ENCODE measurements at places on chromosomes 5 and 9.

- no peak for DNase-seq
Measured at GRCh38 chr5:169051351-169051750, 249.6 kb downstream of the SLIT3 start.

DNA sequence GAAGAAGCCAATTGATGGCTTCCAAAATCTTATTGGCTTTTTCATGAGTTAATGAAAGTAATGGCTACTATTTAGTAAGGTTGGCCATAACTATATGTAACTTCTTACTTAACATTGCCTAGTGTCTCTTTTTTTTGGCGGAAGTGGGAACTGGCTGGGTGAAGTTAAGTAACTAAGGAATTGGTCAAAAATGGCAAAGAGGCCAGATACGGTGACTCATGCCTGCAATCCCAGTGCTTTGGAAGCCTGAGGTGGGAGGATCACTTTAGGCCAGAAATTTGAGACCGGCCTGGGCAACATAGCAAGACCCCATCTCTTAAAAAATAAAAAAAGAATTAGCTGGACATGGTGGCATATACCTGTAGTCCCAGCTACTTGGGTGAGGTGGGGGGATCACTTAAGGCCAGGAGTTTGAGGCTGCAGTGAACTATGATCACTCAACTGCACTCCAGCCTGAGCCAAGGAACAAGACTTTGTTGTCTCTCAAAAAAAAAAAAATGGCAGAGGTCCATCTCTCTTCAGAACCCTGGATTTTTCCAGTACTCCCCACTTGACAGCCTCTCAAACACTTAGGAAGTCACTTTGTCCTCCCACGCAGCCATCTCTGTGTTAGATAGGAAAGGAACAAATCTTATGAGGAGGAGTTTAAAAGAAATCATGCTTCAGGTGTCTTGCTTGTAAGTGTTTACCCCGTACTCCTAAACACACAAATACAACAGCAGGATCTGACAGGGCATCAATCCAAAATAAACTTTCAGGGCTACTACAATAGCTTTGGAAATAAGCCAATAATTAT lies 75.7 kb downstream of the TEK start:
- DNase-seq, result no peak

GRCh38 chr9:110343551-110343950 lies 5.9 kb upstream of the TXNDC8 start:
- no peak for DNase-seq

- DNase-seq, result no peak
Measured at GRCh38 chr9:32672469-32672868, 37.0 kb upstream of the TAF1L start.

GRCh38 chr9:20319241-20319640 lies 303.1 kb downstream of the MLLT3 start:
- no peak for DNase-seq

GRCh38 chr5:159017786-159018185 lies 81.9 kb downstream of the EBF1 start:
- DNase-seq, result no peak

DNA sequence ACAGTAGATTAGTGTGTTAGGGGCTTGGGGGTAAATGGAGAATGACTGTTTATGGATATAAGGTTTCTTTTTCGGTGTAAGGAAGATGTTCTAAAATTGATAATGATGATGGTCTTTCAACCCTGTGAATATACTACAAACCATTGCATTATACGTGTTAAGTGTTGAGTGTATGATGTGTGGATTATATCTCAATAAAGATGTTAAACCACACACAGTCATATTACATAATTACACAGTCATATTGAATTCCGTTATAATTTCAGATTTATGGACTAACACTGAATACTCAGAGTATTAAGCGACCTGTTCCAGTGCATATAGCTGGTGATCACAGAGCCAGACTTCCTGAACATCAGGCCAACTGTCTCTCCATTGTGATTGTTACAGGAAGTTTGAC lies 68.1 kb downstream of the F2RL2 start:
- no peak for DNase-seq

DNA sequence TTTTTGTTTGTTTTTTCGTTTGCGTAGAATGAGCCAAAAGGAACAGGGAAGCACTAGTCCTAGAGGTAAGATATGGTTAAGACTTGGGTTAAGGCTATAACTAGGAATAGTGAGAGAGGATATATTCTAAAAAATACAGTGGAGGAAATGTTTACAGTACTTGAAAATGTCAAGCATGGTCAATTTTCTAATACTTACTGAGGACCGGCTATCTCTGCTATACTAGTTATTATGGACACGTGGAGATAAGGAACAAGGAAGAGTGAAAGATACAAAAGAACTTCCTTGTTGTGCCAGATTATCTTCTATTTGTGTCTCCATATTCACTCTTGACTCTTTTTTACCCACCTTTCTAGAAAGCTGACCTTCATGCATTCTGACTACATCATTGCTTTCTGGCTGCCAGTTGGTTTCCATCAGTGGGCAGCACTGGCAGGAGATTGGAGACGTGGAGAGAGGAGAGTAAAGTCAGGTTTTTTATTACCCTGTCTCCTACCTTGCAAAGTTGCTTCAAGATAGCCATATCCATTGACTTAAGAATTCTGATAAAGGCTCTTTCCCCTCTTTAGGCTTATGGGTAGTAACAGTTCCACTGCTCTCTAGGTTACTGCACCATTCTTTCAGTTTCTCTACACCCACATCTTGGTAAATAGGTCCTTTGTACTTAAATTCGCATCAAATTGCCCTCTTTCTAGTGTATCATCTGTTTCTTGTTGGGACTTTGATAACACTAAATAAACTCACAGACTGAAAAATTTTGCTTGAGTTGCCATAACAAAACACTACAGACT lies 9.0 kb upstream of the RFX3 start:
- DNase-seq, result no peak

DNA sequence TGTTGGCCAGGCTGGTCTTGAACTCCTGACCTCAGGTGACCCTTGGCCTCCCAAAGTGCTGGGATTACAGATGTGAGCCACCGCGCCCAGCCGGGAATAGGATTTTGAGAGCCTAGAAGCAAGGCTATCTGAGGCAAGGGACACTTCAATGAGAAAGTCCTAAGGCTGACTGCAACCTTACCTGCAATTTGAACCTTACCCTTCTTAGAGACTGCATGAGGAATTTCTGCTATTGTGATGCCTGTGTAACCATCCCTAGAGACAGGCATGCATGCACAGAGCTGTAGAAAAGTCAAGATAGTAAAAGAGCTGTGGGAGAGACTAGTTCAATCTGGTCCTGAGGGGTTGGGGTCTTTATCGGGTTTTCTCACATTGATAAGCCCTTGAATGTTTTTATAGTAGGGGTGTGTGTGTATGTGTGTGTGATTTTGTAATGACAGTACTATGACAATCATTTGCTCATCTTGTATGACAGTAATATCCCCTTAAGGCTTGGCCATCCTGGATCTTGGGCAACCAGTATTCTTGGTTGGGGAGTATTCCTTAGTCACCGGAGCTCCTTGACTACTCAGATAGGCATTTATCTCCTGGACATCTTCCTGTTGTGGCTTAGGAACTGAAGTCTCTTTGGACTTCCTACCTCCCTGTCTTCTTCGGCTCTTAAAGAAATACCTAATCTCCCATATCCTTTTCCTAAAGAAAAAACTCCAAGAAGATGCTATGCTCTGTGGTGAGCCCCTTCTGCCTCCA lies 11.2 kb downstream of the DNAJB5 start:
- no peak for DNase-seq

GRCh38 chr5:58407042-58407719 lies 52.7 kb downstream of the PLK2 start:
- DNase-seq, result no peak

- DNase-seq, result no peak
Measured at GRCh38 chr9:131960851-131961495, 118.7 kb downstream of the MED27 start.

DNA sequence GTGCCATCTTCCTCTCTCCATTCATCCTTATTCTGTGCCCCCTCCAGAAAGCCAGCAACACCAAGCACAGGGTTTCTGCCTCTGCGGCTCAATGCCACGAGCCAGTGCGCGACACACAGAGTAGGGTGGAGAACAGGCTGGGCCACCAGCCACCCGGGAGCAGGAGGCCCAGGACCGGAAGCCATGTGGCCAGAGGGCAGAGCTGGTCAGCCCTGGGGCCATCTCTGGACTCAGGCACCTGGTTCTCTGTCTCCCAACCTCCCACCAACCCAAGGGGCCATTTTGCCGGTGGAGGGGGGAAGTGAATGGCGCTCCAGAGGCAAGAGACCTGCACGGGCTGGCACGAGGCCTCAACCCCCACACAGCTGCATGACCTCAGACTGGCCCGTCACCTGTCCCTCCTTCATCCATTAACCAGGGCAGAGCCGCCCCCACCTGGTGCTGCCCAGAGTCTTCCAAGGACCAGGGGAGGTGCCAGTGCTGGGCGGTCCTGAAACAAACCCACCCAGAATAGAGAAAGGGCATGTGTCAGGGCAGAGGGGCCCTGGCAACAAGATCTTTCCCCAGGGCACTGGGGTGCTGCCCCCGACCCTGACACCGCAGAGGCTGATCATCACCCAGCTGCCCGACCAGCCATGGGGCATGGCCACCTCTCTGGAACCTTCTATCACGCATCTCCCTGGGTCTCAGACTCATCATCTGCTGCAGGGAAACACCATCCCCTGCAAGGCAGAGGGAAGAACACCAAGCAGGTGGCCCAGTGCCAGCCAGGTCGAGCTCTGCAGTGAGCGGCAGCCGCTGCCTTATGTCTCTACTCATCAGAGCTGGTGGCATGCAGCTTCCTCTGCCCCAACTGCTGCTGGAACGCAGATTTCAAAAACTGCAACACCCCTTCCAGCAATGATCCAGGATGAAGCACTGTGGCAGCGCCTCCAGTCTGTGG lies 11.9 kb downstream of the VAV2 start:
- DNase-seq, result no peak

GRCh38 chr5:153891394-153891793 lies 147.3 kb downstream of the FAM114A2 start:
- DNase-seq, result no peak

DNA sequence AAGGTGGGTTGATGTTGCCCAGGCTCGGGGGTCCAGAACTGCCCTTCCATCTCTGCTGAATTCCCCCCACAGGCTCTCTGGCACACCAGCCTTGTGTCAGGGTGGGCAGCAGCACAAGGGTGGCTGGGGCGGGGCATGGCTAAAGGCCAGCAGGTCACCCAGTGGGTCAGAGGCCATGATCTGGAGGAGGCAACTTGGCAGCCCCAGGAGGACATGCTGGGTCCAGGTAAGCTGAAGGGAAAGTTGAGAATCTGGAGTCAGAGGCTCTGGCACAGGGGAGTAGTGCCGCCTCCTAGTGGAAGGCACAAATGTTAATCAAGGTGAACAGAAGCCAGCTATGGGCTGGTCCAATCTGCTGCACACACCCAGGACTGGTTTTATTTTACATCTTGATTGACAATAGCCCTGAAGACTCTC lies 6.2 kb downstream of the TMEM8B start:
- DNase-seq, result no peak

DNA sequence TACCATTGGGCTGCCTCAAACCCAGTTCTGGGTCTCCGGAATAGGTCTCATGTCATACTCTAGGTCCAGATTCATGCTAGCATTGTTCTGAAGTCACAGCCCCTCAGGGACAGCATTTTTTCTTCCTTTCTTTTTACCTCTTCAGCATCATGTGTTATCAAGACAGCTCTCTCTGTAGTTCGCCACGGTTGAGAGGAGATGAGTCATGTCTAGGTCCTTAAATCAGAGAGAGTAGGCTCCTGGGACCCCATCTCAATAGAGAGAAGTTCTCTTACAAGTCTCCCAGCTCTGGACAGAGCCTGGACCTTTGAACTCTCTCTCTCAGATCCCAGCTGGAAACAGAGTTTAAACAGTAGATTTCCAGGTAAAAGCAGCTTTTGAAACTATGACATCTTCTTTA lies 332.4 kb upstream of the CD180 start:
- no peak for DNase-seq

All from stimulated activated CD8-positive, alpha-beta memory T cell treated with anti-CD3 and anti-CD28 coated beads, Interleukin-7, amount 100 ng/mL, for 48 hours (primary cell).